SJCRH30 (cell line): ENCODE measurements at places on chromosomes 12 and 14. TPM values are rescaled to one million over a fixed set of nuclear protein-coding genes. Genes with fewer than 3 reads are reported as not detected.

- DNase-seq = peak; percentile 71
Measured at GRCh38 chr12:106978035-106978800, 8.7 kb downstream of the MTERF2 start.

DNA sequence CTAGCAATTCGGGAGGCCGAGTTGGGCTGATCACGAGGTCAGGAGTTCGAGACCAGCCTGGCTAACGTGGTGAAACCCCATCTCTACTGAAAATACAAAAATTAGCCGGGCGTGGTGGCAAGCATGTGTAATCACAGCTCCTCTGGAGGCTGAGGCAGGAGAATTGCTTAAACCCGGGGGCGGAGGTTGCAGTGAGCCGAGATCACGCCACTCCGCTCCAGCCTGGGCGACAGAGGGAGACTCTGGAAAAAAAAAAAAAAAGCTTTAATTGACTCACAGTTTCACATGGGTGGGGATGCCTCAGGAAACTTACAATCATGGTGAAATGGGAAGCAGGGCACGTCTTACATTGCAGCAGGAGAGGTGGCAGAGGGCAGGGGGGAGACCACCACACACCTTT is 30.6 kb upstream of the SLC2A3 start:
- no peak for DNase-seq

DNA sequence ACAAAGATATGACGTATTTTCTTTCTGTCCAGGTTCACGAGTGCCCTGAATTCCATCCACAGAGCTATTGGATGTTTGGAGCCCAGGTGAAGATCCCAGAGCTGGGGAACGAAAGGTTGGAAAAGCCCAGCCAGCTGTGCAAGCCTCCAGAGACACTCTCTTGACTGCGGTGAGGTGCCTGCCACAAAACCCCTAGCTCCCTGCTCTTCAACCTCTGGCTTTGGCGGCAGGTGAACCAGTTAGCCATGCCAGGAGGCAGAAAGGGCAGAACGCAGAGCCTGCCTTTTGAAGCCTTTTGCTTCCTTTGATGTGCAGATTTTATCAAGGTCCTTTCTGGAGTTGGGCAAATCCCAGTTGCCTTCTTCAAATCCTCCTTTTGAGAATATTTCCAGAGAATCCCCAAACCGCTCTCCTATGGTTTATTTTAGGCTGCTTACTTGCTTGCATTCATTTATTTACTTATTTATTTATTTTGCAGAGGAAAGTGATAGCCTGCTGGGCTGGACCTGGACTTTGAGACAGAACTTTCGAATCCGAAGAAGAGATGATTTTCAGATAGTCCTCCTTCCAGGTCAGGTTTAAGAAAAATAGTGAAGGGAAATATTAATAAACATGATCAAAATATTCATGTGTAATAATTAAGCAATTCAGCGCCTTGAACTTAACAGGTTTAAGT is 411.2 kb upstream of the TBX3 start:
- DNase-seq = no peak

DNA sequence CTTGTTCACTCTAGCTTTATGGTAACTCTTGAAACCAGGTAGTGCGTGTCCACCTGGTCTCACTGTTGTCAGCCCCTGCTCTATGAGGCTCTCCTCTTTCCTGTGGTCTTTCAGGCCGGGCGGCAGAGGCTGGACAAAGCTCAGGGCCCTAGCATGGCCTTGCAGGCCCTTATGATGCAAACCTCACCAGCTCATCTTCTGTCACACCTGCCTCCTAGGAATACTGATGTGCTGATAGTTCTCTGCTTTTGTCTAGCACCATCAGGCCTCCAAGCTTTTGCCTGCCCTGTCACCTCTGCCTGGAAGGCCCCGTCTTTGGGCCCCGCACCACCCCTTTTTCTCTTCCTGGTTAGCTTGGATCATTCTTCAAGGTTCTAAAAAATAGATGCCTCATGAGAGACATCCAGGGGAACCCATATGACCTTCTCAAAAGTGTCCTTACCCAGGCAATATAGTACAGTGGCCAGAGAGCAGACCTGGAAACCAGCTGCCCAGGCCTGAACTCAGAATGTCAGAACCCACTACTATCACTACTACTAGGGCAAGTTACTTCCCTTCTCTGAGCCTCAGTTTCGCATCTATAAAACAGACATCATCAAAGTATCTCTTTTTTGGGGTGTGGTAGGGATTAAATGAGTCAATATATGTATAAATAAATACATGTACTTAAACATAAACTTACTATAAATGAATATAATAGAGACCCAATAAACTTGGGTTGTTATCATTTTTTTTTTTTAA is 91.7 kb downstream of the ZFP36L1 start:
- DNase-seq = no peak

DNA sequence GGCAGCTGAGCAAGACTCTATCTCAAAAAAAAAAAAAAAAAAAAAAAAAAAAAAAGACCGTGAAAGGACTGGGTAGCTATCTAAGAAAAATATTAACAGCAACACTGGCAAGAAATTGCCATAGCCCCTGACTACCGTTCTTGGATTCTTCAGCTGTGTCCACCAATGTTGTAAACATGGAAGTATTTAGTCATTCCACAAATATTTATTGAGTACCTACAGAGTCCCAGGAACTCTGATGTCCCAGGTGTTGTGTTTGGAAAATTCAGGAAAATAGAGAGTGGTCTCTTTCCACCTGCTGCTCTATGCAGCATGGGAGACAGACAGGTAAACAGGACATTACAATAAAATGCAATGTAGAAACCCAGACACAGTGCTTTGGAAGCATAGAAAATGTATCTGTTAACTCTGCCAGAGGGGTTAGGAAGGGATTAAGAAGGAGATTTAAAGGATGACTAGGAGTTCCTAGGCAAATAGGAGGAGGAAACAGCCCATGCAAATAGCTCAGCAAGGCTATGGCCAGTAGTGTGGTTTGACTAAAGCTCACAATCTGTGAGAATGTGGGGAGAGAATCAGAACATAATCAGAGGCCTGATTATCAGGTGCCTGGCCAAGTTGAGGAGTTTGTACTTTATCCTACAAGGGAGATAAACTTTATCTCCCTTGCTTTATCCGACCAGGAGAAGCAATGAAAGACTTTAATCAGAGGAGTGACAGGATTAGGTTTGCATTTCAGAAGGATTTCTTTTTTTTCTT is 2.1 kb upstream of the DLST start:
- peak; percentile 39 for DNase-seq

GRCh38 chr12:57341275-57341990 is 89.4 kb downstream of the R3HDM2 start:
- DNase-seq = no peak

- DNase-seq = no peak
Measured at GRCh38 chr12:32650508-32650907, 28.6 kb upstream of the DNM1L start.

DNA sequence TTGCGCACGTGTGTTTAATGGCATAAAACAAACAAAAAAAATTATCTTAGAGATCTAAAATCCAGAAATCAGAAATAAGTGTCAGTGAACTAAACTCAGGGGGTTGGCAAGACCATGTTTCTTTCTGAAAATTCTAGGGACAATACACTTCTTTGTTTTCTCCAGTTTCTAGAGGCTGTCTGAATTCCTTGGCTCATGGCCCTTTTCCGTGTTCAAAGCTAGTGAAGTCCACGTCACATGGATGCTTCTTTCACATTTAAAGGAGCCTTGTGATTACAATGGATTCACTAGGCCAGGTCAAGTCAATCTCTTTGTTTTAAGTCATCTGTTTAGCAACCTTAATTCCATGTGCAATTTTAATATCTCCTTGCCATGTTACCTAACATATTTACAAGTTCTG is 22.4 kb downstream of the SLCO1B3 start:
- peak; percentile 8 for DNase-seq

- DNase-seq = no peak
Measured at GRCh38 chr14:42884100-42884499, 1277.4 kb downstream of the LRFN5 start.

GRCh38 chr14:44490966-44491365 is 16.1 kb downstream of the FSCB start:
- DNase-seq = no peak

GRCh38 chr14:88848571-88848970 is 24.1 kb downstream of the TTC8 start:
- no peak for DNase-seq

DNA sequence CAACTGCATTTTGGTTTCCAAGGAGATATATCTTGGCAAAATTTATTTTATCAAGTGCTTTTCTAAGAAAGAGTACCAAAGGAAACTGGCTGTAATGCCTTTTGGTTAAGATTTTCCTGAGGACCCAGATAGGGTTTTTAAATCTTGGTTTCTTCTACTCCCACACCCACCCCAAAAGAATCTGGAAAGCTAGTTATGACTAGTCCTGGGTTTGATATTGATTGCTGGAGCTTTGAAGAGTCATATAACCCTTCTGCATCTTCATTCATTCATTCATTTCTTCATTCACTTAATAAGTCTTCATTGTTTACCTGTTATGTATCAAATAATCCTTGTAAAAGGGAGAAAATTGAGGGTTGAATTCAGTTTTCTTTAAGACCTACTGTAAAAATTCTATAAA is 425.2 kb downstream of the PCNX1 start:
- no peak for DNase-seq

DNA sequence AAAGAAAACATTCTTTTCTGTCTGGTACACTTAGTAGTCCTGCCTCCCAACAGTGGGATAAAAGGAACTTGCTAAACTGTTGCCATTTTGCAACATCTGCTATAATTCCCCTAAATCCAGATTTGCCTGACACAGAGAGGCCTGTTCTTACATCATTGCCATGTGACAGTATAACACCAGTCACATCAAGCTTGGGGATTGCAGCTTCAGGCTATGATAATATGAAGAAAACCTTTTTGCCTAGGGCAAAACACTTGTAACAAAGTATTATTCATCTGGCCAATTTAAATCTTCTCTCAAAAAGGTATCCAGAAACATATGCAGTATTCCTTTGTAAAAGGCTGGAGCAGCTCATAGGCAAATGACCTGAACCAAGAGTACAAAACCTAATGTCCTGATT is 80.9 kb upstream of the OTX2 start:
- peak; percentile 3 for DNase-seq

DNA sequence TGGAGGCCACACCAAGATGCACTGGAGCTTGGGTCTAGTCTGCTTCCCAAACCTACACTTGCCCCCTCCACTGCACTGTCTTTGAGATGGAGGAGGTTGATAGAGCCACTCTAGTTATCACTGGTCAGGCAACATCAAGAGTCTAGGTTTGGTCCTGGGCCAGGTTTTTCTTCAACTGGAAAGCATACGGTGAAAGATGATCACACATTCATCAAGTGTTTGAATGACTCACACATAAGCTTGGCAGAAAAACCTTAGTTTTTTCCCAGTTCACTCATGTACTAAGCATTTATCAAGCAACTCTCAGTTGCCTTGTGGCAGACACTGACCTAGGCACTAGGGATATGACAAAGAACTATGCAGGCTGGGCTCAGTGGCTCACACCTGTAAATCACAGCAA is 84.5 kb downstream of the PLEKHG3 start:
- DNase-seq = no peak

- no peak for DNase-seq
Measured at GRCh38 chr12:26496170-26496569, 300.8 kb downstream of the SSPN start.

- DNase-seq = no peak
Measured at GRCh38 chr14:104262515-104263514, 124.4 kb downstream of the KIF26A start.

DNA sequence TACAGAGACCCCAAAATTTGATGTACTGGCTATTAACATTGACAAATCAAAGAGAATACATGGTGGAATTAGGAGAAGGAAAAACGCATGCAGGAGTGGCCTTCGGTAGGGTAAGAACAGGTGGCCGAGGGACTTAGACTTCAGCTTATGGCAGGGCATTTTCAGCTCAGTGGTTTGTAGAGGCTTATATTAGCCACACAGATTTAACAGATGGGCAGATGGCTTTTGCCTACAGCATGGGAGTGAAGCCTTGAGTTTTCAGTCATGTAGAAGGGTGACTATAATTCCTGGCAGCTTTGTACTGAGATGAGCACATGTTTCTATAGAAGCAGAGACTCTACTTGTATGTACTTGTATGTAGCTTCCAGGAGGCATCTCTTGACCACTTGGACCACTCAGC is 40.9 kb upstream of the PLEKHA5 start:
- peak; percentile 40 for DNase-seq

- peak; percentile 73 for DNase-seq
Measured at GRCh38 chr14:22598099-22598895, at the start of gene ABHD4. Gene ABHD4 (plus strand): TSS chr14:22598300. CDS start chr14:22598307, 7 bp downstream.

AKAP5 gene
- 2.4 and 2.5 TPM in 2 replicates for total RNA-seq

C14orf93 gene
- 11.9 and 13.5 TPM in 2 replicates for total RNA-seq

TMEM30B gene
- 6.2 and 7.4 TPM in 2 replicates for total RNA-seq
